ENCODE measurements at places on chromosomes 12 and 14.

GRCh38 chr14:51022769-51023168 is 72.1 kb downstream of the TRIM9 start:
- no peak for DNase-seq

GRCh38 chr12:14111230-14111865 is 129.9 kb upstream of the GRIN2B start:
- DNase-seq: no peak

DNA sequence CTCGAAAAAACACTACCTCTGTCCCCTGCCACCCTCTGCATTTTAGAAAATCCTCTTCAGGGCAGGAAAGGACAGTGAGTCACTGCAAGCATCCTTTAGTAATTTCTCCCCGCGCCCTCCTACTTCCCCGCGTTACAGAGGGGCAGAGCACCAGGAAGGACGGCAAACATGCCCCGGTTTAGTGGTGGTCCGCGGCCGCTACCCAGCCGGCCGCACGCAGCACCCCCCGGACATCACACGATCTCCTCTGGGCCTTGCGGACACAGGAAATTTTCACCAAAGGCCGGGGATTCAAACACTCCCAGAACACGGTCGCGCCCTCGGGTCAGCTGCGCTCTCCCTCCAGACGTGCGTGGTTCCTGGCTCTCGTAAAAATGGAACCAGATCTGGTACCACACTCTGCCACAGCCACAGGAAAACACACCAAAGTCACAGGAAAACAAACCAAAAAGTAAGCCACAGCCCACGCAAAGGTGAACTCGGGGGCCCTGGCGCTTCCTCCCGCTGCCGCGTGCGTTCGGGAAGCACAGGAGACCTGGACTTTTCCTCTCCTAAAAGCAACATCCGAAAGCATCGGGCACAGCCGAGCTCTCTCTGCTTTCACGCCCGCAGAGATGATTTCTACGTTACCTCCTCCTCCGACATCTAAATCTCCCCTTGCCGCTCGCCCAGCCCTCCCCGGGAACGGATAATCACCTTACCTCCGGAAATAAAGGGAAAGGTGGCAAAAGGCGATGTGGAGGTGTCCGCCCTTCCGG is 839 bp downstream of the SLC38A1 start:
- peak; percentile 63 for DNase-seq

GRCh38 chr14:57870686-57871457 is 5.0 kb upstream of the SLC35F4 start:
- DNase-seq: no peak

DNA sequence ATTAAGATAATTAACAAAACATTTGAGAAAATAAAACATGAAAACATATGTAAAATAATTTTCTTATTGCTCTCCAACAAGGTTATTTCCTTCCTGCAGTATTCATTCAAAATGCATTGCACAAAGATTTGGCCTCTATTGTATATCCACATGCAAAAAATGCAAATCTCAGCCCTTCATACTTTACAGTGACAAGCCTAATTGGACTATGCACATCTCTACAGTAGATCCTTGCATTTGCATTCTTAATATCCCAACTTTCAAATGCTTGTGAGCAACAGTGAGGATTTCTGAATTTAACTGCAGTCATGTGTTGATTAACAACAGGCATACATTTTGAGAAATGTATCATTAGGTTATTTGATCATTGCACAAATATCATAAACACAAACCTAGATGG is 333.7 kb downstream of the PAWR start:
- DNase-seq: no peak

GRCh38 chr12:102462386-102462785 is 18.0 kb downstream of the IGF1 start:
- DNase-seq: no peak

- no peak for DNase-seq
Measured at GRCh38 chr14:51533872-51534553, 117.7 kb upstream of the FRMD6 start.

- DNase-seq: no peak
Measured at GRCh38 chr14:30385925-30386324, 173.0 kb upstream of the G2E3 start.

GRCh38 chr12:58310368-58310767 is 369.0 kb downstream of the ATP23 start:
- DNase-seq: no peak

GRCh38 chr14:104770851-104771272 is 17.9 kb downstream of the SIVA1 start:
- no peak for DNase-seq

DNA sequence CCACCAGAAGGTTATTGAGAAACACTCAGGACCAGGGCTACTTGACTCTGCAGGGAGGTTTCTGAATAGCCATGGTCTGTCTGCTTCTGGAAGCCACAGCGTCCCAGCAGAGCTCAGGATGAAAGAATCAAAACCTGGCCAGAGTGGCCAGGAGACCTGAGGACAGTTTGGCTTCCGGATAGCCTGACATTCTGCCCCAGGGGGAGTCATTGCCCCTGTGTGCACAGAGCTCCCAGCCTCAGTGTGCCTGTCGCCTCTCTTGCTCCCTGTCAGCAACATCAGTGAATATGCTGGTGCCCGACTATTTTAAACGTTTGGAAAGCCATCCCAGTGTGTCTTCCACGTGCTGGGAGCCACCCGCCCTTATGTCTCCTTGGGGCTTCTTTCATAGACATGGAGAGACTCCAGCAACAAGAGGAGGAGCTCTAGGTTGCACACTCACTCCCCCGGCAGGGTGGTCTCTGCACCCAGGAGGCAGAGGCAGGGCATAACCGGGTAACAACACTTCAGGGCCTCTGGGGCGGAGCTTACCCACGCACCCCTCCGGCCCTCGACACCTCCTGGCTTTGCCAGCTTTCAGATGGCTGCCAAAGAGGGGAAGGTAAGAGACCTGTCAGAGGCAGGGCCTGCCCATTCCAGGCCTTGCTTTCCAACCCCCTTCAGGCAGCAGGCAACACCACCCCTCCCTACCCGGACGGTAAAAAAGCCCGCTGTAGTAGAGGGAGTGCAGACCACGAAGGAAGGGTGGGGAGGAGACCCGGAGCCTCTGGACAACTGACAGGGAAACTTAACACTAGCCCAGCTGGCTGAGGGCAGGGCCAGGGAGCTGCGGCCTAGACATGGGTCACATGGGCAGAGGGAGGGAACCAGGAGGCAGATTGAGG is 19.0 kb upstream of the SLC6A12 start:
- no peak for DNase-seq

DNA sequence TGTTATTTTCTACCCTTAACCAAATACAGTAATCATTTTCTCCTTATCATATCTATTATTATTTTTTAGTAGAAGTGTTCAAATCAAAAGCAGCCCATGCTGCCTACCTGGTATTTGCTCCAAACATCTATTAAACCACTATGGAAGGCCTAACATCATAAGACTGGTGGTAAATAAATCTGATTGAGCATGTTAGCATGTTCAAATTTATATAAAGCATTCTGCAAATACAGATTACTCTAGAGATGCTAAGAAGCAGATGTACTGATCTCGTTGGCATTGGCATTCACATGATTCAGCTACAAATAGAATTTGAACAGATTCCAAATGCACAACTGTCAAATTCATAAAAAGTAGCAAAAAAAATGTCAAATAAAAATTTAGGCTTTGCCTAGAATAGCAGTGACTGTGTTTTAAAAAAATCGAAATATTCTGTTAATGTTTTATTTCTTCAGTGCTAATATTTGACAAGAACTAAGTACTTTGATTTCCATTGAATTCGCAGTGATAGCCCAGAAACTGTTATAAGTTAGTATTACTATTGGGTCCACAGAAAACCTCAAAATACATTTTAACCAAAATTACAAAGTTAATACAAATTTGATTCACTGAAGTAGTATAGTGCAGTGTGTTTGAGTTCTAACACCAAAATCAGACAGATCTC is 9.4 kb upstream of the OSBPL8 start:
- DNase-seq: no peak

DNA sequence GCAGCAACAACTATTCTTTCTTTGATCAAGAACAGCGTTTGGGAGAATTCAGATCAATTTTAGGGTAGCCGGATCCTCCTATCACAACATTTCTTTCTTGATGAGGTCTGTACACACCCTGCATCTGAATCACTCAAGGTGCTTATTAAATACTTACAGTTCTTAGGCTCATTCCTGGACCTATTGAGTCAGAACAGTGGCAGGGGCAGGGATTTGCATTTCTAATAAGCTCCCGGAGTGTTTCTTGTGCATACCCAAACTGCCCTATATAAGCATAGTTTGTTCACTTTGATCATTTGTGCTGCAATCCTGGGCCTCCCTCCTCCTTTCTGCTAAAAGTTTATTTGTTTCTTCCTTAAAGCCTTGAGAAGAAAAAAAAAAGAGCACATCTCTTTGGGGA is 80.5 kb upstream of the RPH3A start:
- no peak for DNase-seq

GRCh38 chr12:112777387-112778310 is 13.9 kb upstream of the RPH3A start:
- no peak for DNase-seq

GRCh38 chr12:130947028-130947613 is 6.6 kb upstream of the ADGRD1 start:
- DNase-seq: no peak

DNA sequence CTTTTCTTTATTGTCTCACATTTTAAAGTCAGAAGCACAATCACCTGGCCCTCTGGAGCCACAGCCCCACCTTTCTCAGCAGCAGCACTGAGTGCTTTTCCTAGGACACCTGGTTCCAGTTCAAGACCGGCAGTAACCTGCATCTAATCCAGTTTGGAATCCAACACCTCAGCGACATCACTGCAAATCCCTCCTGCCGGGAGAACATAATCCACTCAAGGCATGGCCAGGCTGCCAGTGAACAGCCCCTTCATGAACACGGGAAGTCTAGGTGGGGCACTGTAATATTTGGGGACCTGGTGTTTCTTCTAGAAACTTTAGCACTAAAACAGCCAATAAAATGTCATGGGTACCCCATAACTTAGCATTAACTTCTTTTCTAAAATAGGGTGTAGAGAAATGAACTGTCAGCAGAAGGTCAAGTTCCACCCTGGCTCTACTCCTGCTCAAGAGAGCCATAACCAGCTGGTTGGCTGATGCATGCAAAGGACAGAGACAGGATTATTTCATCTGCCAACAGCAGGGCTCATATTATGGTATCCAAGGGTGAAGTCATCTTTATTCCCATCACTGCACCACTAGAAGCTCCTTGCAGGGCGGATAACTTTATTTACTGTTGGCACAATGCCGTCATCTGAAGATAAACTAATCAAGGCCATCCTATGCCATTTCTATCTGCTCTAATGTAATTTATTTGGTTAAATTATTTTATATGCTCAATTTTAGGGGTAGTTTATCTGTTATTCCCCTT is 76.7 kb downstream of the TTC7B start:
- no peak for DNase-seq

- no peak for DNase-seq
Measured at GRCh38 chr12:2228535-2228934, 175.7 kb downstream of the CACNA1C start.

DNA sequence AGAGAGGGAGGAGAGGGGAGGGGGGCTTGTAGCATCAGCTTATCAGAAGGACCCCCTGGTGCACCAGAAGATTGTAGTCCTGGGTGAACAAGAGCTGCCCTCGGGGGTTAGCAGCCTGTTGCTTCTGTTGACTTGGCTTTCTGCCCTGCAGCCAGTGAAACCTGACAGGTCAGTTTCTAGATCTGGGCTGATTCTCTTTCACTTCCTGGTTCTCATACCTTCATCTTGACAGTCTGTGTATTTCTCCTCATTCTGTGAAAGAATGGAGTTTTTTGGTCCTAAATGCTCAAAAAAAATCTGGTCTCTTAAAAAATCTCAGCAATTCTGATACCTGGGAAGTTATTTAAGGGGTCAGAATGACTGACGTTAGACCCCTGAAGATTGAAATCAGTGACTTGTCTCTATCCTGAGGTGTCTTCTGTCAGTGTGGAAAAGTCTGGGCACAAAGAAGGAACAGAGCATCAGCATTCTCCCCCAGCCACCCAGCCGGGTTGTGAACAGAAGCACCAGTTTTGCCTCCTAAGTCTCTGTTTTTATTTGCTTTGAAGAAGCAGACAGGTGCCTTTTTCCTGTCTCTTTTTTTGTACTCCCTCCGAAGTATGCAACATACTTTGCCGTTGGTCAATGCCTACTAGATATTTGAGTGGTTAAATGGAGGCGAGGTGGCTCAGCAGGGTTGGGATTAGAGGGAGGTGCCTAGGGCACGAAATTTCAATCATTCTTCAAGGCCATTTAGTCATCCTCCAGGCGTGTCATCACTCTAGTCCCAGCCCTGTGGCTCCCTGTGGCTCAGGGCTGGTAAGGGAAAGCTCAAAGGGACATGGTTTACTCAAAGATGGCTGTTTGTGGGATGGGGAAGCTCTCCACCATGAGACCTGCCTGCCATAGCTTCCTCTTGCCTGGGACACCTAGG is 24.0 kb downstream of the TTC9 start:
- no peak for DNase-seq

GRCh38 chr12:108854451-108855283 is 2.7 kb downstream of the SSH1 start:
- DNase-seq: no peak

DNA sequence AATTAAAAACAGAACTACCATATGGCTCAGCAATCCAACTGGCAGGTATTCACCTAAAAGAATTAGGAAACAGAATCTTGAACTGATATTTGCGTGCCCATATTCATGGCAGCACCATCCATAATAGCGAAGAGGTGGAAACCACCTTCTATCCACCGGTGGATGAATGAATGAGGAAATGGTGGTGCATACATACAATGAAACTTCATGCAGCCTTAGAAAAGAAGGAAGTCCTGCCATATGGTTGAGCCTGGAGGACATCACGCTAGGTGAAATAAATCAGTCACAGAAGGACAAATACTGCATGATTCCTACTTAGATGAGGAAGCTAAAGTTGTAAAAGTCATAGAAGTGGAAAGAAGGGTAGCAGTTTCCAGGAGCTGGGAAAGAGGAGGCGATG is 6.6 kb downstream of the TCL1A start:
- no peak for DNase-seq

DNA sequence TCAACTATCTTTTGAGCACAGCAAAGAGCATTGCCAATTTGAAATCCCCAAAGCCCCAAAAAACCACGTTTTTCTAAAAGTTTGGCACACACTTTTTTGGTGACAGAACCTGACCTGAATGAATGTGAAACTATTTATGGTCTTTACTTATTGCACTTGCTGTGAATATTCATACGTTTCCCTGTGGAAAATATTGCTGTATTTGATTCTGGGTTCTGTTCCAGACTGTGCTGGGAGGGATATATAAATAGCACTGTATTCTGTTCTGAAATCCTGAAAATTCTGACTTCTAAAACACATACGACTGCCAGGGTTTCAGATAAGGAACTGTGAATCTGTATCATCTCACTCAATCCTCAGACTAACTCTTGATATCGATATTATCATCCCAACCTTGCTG is 35.1 kb downstream of the NR1H4 start:
- DNase-seq: no peak

DNA sequence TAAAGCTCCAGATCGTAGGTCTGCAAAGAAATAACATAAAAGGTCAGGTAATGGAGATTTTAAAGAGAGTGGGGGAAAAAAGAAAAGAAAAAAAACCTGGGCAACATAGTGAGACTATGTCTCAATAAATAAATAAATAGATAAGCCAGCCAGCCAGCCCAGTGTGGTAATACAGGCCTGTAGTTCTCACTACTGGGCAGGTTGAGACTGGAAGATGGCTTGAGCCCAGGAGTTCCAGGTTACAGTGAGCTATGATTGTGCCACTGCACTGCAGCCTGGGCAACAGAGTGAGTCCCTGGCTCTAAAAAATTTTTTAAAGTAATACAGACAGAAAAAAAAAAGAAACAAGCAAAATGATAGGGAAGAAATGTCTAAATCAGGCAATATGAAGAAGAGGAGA is 43.2 kb upstream of the BBS10 start:
- no peak for DNase-seq

- DNase-seq: no peak
Measured at GRCh38 chr12:116210131-116210530, 67.4 kb downstream of the MED13L start.

Measured in Right ventricle myocardium inferior (tissue), 1 donor.